ENCODE measurements at places on chromosomes 16 and 17. TPM values are rescaled to one million over a fixed set of nuclear protein-coding genes. Genes with fewer than 3 reads are reported as not detected.

The SMIM5 gene
- 3.7 TPM for total RNA-seq

The TP53TG3C gene
- not detected for total RNA-seq

The NOS2 gene
- 1.0 TPM for total RNA-seq

The SMTNL2 gene
- total RNA-seq, result 74.1 TPM

The DNAJA3 gene
- total RNA-seq, result 35.5 TPM

The IKZF3 gene
- 0.52 TPM for total RNA-seq

The IL4R gene
- total RNA-seq, result 7.8 TPM

The SLC46A1 gene
- 4.7 TPM for total RNA-seq

The DCAKD gene
- 20.9 TPM for total RNA-seq

The CACNG1 gene
- total RNA-seq, result 43.3 TPM

The HS3ST3A1 gene
- 2.1 TPM for total RNA-seq

The B4GALNT2 gene
- not detected for total RNA-seq

The TBC1D3C gene
- not detected for total RNA-seq

The HSD17B1 gene
- total RNA-seq, result 1.6 TPM

The OTOP3 gene
- total RNA-seq, result not detected

The PIPOX gene
- 1.0 TPM for total RNA-seq

The ZSCAN10 gene
- not detected for total RNA-seq

The ADAMTS18 gene
- 5.2 TPM for total RNA-seq

The ZNF423 gene
- 16.7 TPM for total RNA-seq

The TMC5 gene
- total RNA-seq, result not detected

The CFAP20 gene
- 47.5 TPM for total RNA-seq

The CETP gene
- 3.1 TPM for total RNA-seq

The AP1G1 gene
- 61.1 TPM for total RNA-seq

The SLC5A10 gene
- not detected for total RNA-seq

The KIF2B gene
- total RNA-seq, result not detected

The CCDC40 gene
- 1.0 TPM for total RNA-seq

The PKMYT1 gene
- 2.1 TPM for total RNA-seq

The PTGES3L gene
- 28.2 TPM for total RNA-seq

The MPP3 gene
- 4.2 TPM for total RNA-seq

The TOP2A gene
- total RNA-seq, result 21.4 TPM

The ESRP2 gene
- not detected for total RNA-seq

The MKS1 gene
- 10.4 TPM for total RNA-seq

The CD300C gene
- under 0.01 TPM for total RNA-seq

The KRT32 gene
- total RNA-seq, result not detected

The KRTAP4-3 gene
- not detected for total RNA-seq

The LRRC37B gene
- total RNA-seq, result 14.6 TPM

Measured in skeletal muscle tissue (tissue), 5 donors.